ENCODE measurements at places on chromosomes 2 and 18. TPM values are rescaled to one million over a fixed set of nuclear protein-coding genes. Genes with fewer than 3 reads are reported as not detected.

The TTC31 gene
- 28.3 TPM for total RNA-seq

The FRZB gene
- total RNA-seq, result 0.04 TPM

The HOXD11 gene
- total RNA-seq, result not detected

The TFPI gene
- 301 TPM for total RNA-seq

The LRATD1 gene
- not detected for total RNA-seq

The CEBPZOS gene
- 25.6 TPM for total RNA-seq

The HNMT gene
- 309 TPM for total RNA-seq

The TGFA gene
- total RNA-seq, result 15.3 TPM

The DSG4 gene
- not detected for total RNA-seq

The C1QL2 gene
- total RNA-seq, result not detected

The CLEC4F gene
- total RNA-seq, result 0.13 TPM

The ANO7 gene
- 4.9 TPM for total RNA-seq

The ZEB2 gene
- total RNA-seq, result not detected

The SERPINB11 gene
- total RNA-seq, result not detected

The SIX3 gene
- not detected for total RNA-seq

The EDAR gene
- not detected for total RNA-seq

The LINC00305 gene
- total RNA-seq, result not detected

The FBLN7 gene
- total RNA-seq, result 0.95 TPM

The REG3G gene
- not detected for total RNA-seq

The DIS3L2 gene
- total RNA-seq, result 23.9 TPM

The MDH1B gene
- 0.86 TPM for total RNA-seq

The TLX2 gene
- total RNA-seq, result not detected

The RNF103 gene
- total RNA-seq, result 12.6 TPM

The CCDC121 gene
- 3.8 TPM for total RNA-seq

The CENPA gene
- total RNA-seq, result 38.5 TPM

The HSBP1L1 gene
- total RNA-seq, result 15.3 TPM

The ITGB6 gene
- total RNA-seq, result not detected

The CHAC2 gene
- 10.7 TPM for total RNA-seq

The UCN gene
- 0.36 TPM for total RNA-seq

The HOXD10 gene
- not detected for total RNA-seq

The MARCHF4 gene
- total RNA-seq, result not detected

The ASB18 gene
- total RNA-seq, result not detected

The LIMS3 gene
- total RNA-seq, result 0.69 TPM
